ENCODE measurements at places on chromosomes 1 and 21.

DNA sequence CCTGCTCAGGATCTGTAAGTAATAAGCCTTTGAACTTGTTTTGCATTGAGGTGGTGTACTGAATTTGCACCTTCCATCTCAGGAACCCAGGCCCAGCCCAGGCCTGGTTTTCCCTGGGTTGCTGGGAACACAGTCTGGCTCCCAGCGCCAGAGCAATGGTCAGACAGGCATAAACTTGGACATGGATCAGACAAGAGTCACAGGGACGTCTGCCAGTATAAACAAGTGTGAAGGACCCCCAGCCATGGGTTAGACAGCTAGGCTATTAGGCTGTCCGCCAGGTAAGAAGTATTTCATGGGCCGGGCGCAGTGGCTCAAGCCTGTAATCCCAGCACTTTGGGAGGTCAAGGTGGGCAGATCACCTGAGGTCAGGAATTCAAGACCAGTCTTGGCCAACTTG lies 5.5 kb downstream of the IFNLR1 start:
- DNase-seq: no peak

DNA sequence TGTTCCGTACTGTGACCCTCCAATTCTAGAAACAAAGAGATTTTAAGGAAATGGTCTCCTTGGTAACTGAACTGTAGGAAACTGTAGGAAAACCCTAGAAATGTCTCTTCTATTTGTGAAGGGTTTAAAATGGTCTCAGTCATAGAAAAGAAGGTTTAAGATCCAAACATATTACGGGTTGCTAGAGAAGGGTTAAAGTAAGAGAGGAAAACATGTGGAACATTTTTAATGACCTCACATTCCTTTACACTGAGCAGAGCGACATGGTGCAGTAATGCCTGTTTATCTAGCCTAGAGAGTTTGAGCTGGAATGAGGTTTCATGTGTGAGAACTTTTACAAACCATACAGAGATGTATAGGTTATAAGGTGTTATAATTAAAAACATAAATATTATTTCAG lies 36.9 kb upstream of the C1orf105 start:
- no peak for DNase-seq

DNA sequence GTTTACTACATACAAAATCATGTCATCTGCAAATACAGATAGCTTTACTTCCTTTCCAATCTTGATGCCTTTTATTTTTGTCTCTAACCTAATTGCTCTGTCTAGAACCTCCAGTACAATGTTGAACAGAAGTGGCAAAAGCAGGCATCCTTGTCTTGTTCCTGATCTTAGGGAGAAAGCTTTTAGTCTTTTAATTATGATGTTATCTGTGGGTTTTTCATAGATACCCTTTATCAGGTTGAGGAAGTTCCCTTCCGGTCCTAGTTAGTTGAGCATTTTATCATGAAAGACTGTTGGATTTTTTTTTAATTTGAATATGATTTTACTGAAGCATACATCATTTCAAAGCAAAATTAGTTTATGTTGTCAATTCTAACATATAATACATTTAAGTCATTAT lies 45.7 kb upstream of the DISC1 start:
- no peak for DNase-seq

DNA sequence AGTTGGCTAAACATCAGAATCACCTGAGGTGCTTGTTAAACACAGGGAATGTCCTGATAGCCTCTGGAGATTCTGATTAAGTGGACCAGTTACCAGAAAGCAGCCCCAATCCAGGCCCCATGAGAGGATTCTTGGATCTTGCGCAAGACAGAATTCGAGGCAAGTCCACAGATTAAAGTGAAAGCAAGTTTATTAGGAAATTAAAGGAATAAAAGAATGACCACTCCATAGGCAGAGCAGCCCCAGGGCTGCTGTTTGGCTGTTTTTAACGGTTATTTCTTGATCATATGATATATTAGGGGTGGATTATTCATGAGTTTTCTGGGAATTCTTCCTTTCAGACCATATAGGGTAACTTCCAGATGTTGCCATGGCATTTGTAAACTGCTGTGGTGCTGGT lies 176.2 kb downstream of the ROR1 start:
- no peak for DNase-seq

DNA sequence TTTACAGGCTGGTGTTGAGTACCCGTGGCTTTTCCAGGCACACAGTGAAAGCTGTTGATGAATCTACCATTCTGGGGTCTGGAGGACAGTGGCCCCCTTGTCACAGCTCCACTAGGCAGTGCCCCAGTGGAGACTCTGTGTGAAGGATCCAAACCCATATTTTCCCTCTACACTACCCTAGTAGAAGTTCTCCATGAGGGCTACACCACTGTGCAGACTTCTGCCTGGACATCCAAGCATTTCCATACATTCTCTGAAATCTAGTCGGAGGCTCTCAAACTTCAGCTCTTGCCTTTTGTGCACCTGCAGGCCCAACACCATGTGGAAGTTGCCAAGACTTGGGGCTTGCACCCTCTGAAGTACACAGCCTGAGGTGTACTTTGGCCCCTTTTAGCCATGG lies 227.8 kb downstream of the BACH1 start:
- DNase-seq: no peak

DNA sequence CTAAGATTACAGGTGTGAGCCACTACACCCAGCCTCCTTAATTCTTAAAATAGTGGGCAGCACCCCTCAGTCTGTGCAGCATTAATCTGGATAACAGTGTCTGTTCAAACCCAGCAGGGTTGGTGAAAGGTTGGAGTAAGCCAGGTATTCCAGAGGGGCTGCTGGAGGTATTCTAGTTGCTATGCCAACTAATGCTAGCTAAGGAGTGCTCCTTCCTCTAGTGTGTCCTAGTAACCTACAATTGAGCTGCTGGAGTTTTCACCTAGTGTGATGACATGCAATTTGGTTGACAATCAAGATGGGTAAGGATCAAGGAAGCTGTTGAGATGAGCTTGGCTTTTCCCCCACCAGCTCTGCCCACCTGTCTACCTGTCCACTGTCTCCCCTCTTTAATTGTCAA lies 100.2 kb upstream of the IPO9 start:
- no peak for DNase-seq

DNA sequence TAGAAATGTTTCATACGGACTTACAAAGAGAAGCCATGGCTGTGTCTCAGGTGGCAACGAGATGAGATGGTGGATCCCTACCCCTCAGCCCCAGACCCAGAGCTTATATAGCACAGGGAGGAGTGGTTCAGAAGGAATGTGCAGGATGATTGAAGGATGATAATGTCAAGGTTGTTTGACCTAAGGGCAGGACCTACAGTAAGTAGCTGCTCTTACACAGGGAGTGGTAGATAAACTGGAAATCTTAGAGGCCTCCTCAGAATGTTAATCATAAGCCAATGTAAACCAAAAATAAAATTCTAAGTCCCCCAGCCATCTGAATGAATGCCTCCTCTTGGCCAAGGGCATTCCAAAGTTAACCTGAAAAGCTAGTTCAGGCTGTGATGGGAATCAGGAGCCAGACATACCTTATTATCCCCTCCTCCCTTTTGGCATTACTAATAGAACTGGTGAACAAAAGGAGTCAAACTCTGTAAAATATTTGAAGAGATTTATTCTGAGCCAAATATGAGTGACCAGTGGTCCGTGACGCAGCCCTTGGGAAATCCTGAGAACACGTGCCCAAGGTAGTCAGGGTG lies 45.8 kb upstream of the PDE9A start:
- DNase-seq: no peak

DNA sequence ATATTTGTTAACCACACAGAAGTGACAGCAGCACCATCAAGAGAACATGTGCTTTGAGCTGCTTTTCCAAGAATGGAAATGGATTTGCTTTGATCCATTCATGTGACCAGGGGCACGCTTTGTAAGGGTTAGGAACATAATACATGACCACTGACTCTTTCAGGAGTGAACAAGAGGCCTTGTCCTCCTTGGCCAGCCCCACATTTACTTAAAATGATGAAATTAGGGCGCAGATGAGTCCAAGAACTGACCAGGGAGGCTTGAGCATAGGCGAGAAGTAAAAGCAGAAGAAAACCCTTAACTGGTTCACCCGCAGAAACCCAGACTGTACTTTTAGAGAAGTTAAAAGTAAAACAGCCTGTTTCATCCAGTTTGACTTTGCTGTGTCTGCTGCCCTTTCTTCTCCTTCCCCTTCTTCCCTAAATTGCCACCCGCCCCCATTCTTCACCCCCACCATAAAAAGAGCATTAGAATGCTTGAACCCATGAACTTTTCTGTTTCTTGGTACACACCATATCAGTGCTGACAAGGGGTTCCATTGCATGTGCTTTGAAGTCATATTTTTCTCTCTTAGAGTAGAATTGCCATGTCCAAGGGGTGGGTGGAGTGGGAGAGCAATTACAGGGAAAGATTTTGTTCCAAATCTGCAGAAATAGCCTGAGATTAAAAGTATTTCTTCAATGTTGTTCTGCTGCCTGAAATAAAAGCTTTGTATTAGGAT lies 2.6 kb upstream of the GLUL start:
- no peak for DNase-seq

GRCh38 chr1:6971048-6971447 lies 185.8 kb downstream of the CAMTA1 start:
- DNase-seq: no peak

DNA sequence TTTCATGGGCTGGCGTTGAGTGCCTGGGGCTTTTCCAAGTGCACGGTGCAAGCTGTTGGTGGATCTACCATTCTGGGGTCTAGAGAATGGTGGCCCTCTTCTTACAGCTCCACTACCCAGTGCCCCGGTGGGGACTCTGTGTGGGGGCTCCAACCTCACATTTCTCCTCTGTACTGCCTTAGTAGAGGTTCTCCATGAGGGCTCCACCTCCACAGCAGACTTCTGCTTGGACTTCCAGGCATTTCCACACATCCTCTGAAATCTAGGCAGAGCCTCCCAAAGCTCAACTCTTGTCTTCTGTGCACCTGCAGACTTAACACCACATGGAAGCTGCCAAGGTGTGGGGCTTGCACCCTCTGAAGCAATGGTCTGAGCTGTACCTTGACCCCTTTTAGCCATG lies 82.1 kb downstream of the CCDC18 start:
- DNase-seq: no peak

GRCh38 chr1:53930932-53931331 lies 14.6 kb downstream of the IFT25 start:
- no peak for DNase-seq

Data from stimulated activated CD8-positive, alpha-beta memory T cell treated with anti-CD3 and anti-CD28 coated beads, Interleukin-2, amount 100 ng/mL, for 1 hour (primary cell).